ENCODE measurements at places on chromosomes 12 and 14.

DNA sequence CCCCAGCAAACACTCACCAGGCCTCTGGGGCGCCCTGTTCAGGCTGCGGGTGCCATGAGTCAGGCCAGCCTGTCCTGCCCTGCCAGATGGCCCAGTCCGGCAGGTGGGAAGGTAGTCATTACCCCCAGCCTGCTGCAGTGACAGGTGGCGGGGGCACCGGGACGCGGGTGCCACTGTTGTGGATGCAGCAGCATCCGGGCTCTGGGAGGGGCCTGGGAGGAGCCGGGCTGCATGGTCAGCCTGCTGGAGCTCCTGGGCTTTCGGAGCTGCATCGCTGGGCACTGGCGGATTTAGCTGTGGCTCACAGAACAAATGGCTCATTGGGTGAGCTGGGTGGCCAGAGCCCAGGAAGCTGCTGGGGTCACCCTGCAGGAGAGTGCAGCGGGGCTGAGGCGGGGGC is 13.5 kb downstream of the CEP170B start:
- DNase-seq = no peak

GRCh38 chr12:69475237-69475975 is 5.2 kb downstream of the FRS2 start:
- peak; percentile 29 for DNase-seq

- DNase-seq = peak; percentile 38
These were observed 1.5 kb downstream of the PLEKHA5 start for GRCh38 chr12:19131025-19131444.

DNA sequence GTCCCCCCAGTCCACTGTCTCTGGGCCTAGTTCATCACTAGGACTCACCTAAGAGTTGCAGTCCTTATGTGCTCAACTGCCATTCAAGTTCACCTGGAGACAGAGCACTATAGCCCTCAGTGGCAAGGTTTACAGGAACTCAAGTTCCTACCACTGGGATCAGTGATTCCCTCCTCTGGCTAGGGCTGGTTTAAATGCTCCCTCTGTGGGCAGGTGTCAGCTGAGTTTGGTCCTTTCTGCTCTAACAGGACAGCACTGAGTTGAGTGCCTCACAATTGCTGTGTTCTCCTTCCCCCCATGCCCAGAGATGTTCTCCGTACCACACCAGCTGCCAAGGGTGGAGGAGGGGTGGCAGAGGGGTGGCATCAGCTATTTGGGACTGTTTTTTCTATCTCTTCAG is 20.8 kb upstream of the SAV1 start:
- DNase-seq = no peak

DNA sequence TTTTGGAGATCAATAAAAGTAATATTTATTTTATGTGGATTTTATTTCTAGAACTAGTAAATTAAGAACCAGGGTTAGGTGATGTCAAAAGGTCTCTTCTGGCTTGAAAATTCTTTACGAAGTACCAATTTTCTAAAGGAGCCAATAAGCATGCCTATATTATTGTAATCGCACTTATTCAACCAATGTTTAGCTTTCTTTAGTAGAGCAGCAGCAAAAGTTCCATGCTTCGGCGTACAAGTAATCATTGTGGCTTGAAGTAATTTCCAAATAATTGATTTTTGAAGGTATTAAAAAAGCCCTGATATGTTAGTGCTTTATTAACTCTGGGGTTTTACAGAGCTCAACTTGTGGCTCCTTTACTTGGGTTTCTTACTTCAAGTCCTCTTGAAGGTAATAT is 3.4 kb downstream of the RMST start:
- DNase-seq = no peak

- no peak for DNase-seq
These were observed 34.1 kb upstream of the KLHDC2 start for GRCh38 chr14:49733836-49734235.

DNA sequence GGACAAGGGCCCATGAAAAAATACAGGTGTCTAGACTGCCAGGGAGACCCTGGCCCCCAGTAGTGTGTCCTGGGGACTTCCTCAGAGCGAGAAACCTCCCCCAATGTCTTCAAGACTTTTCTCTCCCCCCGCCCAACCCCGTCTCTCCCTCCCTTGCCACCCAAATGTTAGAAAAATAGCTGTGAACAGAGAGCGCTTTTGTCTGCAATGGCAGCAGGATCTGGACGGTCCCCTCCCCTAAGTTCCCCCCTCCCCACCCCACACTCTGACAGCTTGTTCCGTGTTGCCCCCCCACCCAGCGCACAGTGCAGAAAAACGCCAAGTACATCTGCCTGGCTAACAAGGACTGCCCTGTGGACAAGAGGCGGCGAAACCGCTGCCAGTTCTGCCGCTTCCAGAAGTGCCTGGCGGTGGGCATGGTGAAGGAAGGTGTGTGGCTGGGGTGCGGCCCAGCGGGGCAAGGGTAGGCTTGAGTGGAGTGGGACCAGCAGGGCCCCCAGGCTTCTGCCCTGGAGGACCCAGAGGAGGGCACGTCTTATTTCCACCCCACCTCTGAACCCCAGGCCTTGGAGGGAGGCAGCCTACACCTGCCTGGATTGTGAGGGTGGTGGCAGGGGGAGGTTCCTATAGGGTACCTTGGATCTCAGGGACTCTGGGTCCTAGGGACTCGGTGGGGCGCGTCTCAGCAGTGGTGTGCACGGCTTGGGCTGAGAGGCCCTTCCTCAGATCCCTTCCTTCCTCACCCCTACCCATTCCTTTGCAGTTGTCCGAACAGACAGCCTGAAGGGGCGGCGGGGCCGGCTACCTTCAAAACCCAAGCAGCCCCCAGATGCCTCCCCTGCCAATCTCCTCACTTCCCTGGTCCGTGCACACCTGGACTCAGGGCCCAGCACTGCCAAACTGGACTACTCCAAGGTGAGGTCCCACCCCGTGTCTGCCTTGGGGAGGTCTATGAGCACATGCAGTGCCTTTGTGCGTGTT is 4.8 kb downstream of the NR4A1 start:
- no peak for DNase-seq

- no peak for DNase-seq
These were observed 890 bp downstream of the SPTLC2 start for GRCh38 chr14:77615361-77616132.

GRCh38 chr12:20269337-20270067 is 98.8 kb upstream of the PDE3A start:
- DNase-seq = no peak

GRCh38 chr14:105325303-105325702 is 10.8 kb downstream of the PACS2 start:
- DNase-seq = no peak

- DNase-seq = no peak
These were observed 239.1 kb downstream of the EGLN3 start for GRCh38 chr14:33711811-33712216.

GRCh38 chr12:89936631-89937030 is 228.0 kb upstream of the ATP2B1 start:
- DNase-seq = no peak

DNA sequence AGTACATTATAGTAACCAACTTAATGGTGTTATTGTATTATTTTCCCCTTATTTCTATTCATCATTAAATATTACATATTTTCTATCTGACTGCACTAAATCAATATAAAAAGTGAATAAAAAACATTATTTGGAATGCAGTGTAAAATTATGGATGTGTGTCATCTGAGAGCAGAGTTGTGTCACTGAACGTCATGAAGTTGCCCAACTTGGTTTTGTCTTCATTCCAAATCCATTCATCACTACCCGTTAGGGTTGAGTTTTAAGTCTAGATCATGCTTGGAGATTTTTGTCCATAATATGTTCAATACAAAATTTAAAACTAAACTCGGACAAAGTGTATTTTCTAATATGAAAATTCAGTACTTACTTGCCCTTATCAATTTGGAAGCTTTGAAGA is 16.1 kb downstream of the KLRF1 start:
- DNase-seq = no peak

DNA sequence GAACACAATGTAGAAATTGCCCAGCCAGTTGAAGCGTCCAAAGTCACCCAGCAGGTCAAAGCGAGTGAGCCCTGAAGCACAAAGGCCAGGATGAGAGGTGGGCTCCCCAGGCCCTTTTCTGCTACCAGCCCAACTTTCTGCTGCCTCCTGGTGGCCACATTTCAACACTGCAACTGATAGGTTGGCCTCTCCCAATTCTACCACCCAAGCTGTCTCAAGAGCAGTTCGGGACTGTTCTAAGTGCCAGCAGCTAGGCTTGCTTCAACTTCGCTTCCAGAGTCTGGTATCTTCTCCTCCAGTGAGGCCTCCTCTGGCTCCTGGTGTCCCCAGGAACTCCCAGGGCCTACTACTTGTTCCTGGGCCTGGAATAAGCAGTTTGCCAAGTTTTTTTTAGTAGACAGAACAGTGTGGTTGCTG is 3.4 kb upstream of the DHH start:
- peak; percentile 25 for DNase-seq

DNA sequence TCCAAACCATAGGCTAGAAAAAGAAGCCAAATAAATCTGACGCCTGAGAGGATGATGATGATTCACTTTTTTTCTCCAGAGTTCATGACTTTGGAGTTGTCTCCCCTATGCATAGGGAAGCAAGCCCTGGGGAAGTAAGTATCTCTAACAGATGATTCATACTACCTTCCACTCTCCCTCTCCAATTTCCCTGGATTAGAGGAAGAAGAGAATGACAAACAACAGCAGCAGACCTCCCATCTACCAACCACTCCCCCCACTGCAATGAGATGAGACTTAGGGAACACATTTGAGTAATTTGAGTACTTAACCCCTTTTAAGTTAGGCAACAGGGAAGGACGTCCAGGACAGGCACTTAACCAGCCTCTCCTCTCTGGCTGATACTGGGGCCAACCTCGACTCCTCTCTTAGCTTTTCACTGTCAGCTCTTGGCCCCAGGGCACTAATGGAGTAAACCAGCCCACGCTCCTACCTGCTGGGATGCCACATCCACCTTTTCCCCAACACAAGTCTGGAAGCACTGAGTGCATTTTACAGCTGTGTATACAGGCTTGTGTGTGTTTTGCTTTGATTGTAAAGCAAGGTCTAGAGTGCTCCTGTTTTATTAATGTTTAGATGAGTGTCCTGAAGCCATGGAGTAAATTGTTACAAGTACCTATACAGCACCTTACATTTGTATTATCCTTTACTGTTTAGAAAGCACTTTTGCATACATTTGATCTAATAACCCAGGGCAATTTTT is 180.7 kb downstream of the PHLDA1 start:
- DNase-seq = peak; percentile 84

DNA sequence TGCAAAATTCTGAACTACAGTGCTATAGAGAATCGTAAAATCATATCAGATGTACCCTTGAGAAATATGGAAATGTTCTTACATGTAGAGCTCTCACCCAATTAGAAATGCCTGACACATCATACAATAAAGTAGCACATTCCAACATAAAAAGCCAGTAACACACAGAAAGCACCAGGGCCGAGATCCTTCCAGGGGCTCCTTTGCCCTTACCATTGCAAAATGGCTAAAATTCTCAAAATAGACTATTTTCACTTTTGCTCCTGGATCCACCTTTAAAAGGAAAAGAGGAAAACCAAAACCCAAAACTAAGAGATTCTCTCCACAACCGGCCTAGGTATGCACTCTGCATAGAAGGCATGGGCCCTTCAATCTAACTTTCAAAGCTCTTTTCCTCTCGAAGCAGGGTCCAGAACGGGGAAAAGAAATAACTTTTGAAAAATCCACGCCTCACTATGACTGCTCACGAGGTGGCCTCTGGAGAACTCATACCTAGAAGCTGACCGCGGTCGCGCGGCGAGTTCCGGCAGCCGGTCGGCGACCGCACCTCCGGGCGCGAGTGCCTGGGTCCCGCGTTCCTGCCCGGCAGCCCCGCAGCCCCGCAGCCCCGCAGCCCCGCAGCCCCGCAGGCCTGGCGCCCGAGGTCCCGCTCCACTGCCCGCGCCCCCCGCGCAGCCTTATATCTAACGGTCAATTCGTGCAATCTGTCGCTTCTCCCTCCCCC is 2.7 kb downstream of the OTX2 start:
- DNase-seq = no peak

- DNase-seq = peak; percentile 40
These were observed 80.1 kb downstream of the ANO2 start for GRCh38 chr12:5864972-5865371.

- DNase-seq = peak; percentile 93
These were observed 89.3 kb upstream of the SLC38A4 start for GRCh38 chr12:46915082-46915481.

GRCh38 chr12:66699738-66700482 is 21.0 kb upstream of the GRIP1 start:
- DNase-seq = no peak

DNA sequence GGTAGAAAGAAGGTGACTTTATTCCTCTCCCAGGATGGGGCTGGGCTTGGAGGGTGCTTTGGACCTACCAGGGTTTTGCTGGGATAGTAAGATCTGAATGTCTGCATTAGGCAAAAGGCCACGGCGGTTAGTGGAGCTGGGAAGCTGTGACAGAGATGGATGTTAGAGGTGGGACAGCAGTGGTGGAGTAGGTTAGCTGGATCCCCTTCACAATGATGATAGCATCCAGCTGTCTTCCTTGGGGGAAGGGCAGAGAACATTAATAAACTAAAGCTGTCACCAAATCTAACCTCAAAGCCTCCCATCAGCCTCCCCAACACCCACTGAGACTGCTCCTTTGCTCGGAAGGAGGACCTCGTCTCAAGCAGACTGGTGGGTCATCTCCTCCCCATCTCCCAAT is 104.8 kb downstream of the GPATCH2L start:
- DNase-seq = peak; percentile 71

DNA sequence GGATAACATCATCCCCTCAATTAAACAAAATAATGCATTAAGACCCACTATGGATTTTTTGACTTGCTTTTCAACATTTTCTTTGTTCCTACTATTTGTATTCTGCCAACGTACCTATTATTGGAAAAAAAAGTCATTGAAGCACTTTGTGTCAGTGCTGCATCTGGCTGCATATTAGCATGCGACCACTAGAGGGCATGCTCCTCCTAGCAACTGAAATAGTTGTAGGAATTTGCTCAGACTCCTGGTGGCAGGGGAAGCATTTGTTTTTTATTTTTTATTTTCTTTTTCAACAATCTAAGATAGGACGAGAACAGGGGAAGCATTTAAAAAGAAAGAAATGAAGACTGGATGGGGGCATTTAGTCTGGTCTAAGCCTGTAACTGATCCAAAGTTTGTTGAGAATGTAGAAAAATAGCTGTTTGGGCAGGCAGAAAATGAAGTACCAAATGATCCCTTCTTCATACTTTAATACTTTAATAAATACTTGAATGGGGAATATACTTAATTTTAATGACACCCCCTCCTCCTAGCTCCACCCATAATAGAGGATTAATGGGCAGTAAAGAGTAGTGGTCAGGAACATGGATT is 14.5 kb upstream of the CLEC4A start:
- DNase-seq = peak; percentile 72

- no peak for DNase-seq
These were observed 167.5 kb downstream of the KCNC2 start for GRCh38 chr12:75042125-75042524.

All from fibroblast of upper back skin (primary cell).